ENCODE measurements at places on chromosomes 4 and X. TPM values are rescaled to one million over a fixed set of nuclear protein-coding genes. Genes with fewer than 3 reads are reported as not detected.

SPANXN3 gene
- total RNA-seq = not detected

TMEM156 gene
- 9.5 TPM for total RNA-seq

DYNLT3 gene
- 34.5 TPM for total RNA-seq

BST1 gene
- total RNA-seq = 4.3 TPM

IBSP gene
- total RNA-seq = not detected

CYLC1 gene
- total RNA-seq = not detected

MAGEC1 gene
- not detected for total RNA-seq

CCKAR gene
- not detected for total RNA-seq

TXK gene
- total RNA-seq = not detected
